ENCODE measurements at places on chromosomes 12 and 14.

GRCh38 chr14:37140176-37140575 is 32.2 kb downstream of the SLC25A21 start:
- no peak for DNase-seq

DNA sequence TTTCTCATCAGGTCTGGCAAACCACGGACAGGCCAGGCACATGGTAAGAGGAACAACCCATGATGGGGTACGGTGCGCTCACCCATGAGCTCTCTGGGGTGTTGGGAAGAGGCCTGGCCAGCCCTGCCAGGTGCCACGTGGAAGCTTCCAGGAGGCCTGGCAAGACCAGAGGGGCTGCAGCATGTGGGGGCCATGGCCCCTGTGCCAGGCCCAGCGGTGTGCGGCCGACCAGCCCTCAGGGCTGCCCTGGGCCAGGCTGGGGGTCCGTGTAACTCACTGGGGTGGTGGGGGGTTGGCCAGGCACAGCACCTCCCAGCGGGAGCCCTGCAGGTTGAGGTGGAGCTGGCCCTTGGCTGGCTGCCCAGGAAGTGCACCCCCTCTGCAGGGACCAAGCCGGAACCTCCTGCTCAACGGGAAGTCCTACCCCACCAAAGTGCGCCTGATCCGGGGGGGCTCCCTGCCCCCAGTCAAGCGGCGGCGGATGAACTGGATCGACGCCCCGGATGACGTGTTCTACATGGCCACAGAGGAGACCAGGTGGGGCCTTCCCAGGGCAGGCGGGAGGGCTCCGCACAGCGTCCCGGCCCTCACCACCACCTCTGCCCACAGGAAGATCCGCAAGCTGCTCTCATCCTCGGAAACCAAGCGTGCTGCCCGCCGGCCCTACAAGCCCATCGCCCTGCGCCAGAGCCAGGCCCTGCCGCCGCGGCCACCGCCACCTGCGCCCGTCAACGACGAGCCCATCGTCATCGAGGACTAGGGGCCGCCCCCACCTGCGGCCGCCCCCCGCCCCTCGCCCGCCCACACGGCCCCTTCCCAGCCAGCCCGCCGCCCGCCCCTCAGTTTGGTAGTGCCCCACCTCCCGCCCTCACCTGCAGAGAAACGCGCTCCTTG is 4.9 kb upstream of the CRIP2 start:
- DNase-seq, result no peak

- DNase-seq, result no peak
Observed at GRCh38 chr14:100469632-100470522, 117.3 kb downstream of the BEGAIN start.

DNA sequence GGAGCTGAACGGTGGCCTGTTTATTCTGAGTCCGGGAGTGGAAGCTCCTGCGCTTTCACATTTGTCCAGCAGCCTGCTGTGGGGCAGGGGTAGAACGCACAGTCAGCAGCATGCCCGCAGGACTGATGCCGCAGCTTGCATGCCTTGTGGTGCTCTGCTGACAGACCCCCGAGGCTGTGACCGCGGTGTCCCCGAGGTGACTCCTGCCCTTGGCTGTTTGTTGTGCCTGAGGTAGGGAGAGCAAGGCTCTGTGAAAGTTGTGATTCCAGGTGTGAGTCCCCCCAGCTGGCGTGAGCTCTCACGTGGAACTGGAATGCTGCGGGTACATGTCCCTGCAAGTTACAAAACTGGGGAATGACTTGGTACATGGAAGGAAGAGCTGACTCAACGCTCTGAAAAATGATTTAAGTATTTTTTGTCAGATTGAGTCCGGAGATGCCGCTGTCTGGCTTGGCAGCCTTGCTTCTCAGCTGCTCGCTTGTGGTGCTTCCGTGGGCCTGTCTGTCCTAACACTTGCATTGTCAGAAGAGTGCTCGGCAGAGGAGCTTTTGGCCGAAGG is 18.1 kb downstream of the MLXIP start:
- DNase-seq, result no peak

- no peak for DNase-seq
Observed at GRCh38 chr14:69050240-69051184, 71.4 kb upstream of the ACTN1 start.

DNA sequence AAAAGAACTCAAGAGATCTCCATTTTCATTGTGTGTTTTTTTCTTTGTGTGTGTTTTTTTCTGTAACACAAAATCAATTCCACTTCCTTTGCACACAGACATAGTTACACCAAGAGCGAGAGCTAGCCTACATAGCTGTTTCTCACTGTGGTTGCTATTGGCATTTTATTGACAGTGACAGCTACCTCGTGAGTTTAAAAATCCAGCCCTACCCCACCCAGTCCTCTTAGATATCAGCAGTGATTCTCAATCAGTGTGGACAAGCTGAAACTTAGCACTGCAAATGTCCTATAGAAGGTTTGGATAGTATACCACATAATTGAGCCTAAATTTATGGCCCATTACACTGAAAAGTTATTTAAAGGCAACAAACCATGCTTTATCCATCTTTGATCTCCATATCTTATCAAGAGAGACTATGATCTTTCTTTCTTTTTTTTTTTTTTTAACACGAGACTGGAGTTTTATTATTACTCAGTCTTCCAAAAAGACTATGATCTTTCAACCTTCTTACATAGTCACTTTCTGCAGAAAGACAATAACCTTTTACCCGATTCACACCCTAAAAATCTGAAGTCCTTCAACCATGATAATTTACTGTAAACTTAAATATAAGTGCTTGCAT is 46.8 kb downstream of the ATP2B1 start:
- no peak for DNase-seq

DNA sequence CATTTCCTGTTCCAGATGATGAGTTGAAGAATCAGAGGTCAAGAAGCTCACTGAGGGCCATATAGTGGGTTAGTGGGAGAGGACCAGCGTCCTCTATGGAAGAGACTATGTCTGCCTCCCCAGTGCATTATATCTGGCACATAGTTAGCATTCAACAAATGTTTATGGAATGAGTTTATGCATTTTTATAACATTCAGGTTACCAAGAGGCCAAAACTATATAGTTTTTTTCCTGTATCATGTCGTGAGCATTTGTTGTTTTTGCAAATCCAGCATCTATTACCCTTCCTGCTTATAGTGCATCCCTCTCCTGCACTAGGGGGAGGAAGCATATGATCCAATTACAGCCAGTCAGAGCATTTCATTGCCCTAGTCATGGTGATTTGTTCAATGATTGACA is 60.6 kb downstream of the SUDS3 start:
- peak; percentile 93 for DNase-seq

DNA sequence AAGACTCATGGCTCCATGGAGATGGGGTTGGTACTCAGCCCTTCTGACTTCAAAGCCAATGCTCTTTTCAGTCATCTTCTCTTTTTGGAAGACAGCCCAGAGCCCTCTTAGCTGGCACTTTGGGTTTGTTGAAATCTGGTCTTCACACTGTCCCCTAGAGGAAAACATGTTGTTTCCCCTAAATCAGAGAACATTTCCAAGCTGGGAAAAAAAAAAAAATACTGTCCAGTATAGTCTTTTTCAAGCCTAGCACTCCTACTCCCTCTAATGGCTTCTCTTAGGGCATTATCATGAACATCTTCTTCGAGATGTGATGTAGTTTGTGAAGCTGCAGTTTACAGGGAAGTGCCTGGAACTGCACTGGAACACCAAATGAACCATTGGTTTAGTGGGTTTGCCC is 3.0 kb upstream of the ZC3H14 start:
- DNase-seq, result peak; percentile 69

GRCh38 chr12:26402648-26403047 is 207.3 kb downstream of the SSPN start:
- no peak for DNase-seq

DNA sequence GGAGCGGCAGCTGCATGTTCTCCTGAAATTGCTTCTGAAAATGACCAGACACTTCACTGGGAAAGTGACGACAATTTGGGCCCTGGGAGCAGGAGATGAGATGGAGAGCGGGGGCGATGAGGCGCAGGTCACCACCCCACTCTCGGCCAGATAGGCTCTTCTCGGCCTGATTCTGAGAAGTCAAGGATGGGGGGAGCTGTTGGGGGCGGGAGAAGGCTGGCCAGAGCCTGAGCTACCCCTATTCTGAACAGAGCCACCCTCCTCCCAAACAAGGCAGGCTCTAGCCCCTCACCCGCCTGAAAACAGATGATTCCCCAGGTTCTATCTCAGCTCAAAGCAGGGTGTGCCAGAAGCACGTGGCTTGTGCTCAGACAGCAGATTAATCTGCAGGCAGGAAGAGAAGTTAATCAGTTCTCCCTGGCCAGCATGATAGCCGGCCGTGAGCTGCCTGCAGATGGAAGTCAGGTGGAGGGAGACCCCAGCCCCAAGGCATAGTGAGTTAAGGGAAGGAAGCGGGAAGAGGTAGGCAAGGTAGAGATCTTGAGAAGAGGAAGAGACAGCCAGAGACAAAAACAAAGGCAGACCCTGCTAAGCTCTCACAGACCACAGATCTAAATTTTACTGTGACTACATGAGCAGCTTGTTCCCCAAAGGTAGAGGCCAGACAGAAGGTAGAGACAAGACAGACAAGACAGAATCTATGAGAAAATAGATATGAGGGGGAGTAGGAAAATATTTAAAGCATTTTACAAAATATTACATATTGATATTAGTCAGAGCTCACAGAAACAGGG is 10.9 kb upstream of the TAC3 start:
- DNase-seq, result no peak
